Bronchial smooth muscle cell (primary cell): ENCODE measurements at places on chromosomes 13 and 19. TPM values are rescaled to one million over a fixed set of nuclear protein-coding genes. Genes with fewer than 3 reads are reported as not detected.

Gene KLF5
- 0.32 and 0.34 TPM in 2 replicates for total RNA-seq

Gene LAIR2
- not detected in 2 replicates for total RNA-seq

Gene CCL25
- 0.16 TPM in 1 of 2 replicates, not detected in the other for total RNA-seq

Gene KIR3DL1
- total RNA-seq, result not detected in 2 replicates

Gene CGB5
- total RNA-seq, result 0.16 TPM in 1 of 2 replicates, not detected in the other

Gene KCTD4
- not detected in 2 replicates for total RNA-seq

Gene PSG6
- not detected in 2 replicates for total RNA-seq

Gene IL11
- 0.94 and 1.6 TPM in 2 replicates for total RNA-seq

Gene CYP2A7
- total RNA-seq, result not detected in 2 replicates

Gene LILRA1
- not detected in 2 replicates for total RNA-seq

Gene HOMER3
- total RNA-seq, result 56.3 and 67.6 TPM in 2 replicates

Gene SPC24
- 14.3 and 26.3 TPM in 2 replicates for total RNA-seq

Gene IRGC
- total RNA-seq, result not detected in 2 replicates

Gene PBX4
- total RNA-seq, result 2.2 and 3.0 TPM in 2 replicates

Gene ZNF536
- total RNA-seq, result 0.09 TPM in 1 of 2 replicates, not detected in the other

Gene MEIOSIN
- not detected in 2 replicates for total RNA-seq

Gene SULT2A1
- total RNA-seq, result not detected in 2 replicates

Gene SEMA6B
- 0.09 and 0.32 TPM in 2 replicates for total RNA-seq

Gene TNFRSF19
- total RNA-seq, result 78.3 and 85.6 TPM in 2 replicates

Gene PSG2
- total RNA-seq, result not detected in 2 replicates

Gene ITGBL1
- 127 and 183 TPM in 2 replicates for total RNA-seq

Gene CGB2
- not detected in 2 replicates for total RNA-seq

Gene DMPK
- total RNA-seq, result 51.5 and 57.4 TPM in 2 replicates

Gene PALM3
- 0.16 and 0.17 TPM in 2 replicates for total RNA-seq

Gene SERP2
- 10.6 and 11.0 TPM in 2 replicates for total RNA-seq

Gene SLAIN1
- total RNA-seq, result 0.16 and 0.26 TPM in 2 replicates

Gene ZNF835
- total RNA-seq, result 0.09 TPM in 1 of 2 replicates, not detected in the other

Gene FREM2
- under 0.01 TPM in 1 of 2 replicates, not detected in the other for total RNA-seq

Gene ZNF85
- 3.1 and 4.3 TPM in 2 replicates for total RNA-seq

Gene SGCG
- 1.3 and 4.6 TPM in 2 replicates for total RNA-seq

Gene ZNF570
- 8.7 and 9.9 TPM in 2 replicates for total RNA-seq

Gene MBD3L2
- total RNA-seq, result not detected in 2 replicates

Gene THSD1
- 3.9 and 9.0 TPM in 2 replicates for total RNA-seq

Gene PSG1
- under 0.01 and 0.17 TPM in 2 replicates for total RNA-seq

Gene KANK3
- total RNA-seq, result 0.16 and 0.26 TPM in 2 replicates

Gene ZBTB32
- total RNA-seq, result not detected in 2 replicates

Gene RB1
- total RNA-seq, result 11.7 and 14.0 TPM in 2 replicates

Gene POP4
- total RNA-seq, result 94.6 and 102 TPM in 2 replicates

Gene RPS28
- 489 and 799 TPM in 2 replicates for total RNA-seq

Gene ZNF823
- 2.8 and 5.2 TPM in 2 replicates for total RNA-seq

Gene PEAK3
- not detected in 2 replicates for total RNA-seq

Gene TINCR
- under 0.01 TPM in 2 replicates for total RNA-seq

Gene TMPRSS9
- not detected in 2 replicates for total RNA-seq

Gene KLK2
- not detected in 2 replicates for total RNA-seq

Gene KCNC3
- not detected in 2 replicates for total RNA-seq

Gene ARRDC5
- not detected in 2 replicates for total RNA-seq

Gene INSR
- total RNA-seq, result 14.7 and 35.8 TPM in 2 replicates

Gene VSTM1
- total RNA-seq, result not detected in 2 replicates

Gene ZSCAN22
- total RNA-seq, result 1.4 and 2.9 TPM in 2 replicates

Gene IZUMO4
- total RNA-seq, result 1.7 and 1.9 TPM in 2 replicates

Gene MISP
- 0.32 and 0.43 TPM in 2 replicates for total RNA-seq

Gene CD37
- total RNA-seq, result not detected in 2 replicates

Gene DLL3
- under 0.01 and 0.16 TPM in 2 replicates for total RNA-seq

Gene FFAR2
- total RNA-seq, result not detected in 2 replicates

Gene PRTN3
- total RNA-seq, result not detected in 2 replicates

Gene GARIN5A
- 0.26 and 0.47 TPM in 2 replicates for total RNA-seq

Gene CGB3
- total RNA-seq, result not detected in 2 replicates
